HT-29 (cell line): ENCODE measurements at places on chromosomes 2 and 18.
A peak's percentile ranks its signal among the peaks of the same experiment; 100 is the strongest.

GRCh38 chr2:101341901-101342624, 33.6 kb upstream of the RNF149 start:
- DNase-seq, result peak; percentile 93

GRCh38 chr2:239035361-239035814, 187.5 kb downstream of the TWIST2 start:
- peak; percentile 44 for DNase-seq

- no peak for DNase-seq
Measured at GRCh38 chr18:79868811-79869541, 71.2 kb downstream of the KCNG2 start.

- no peak for DNase-seq
Measured at GRCh38 chr2:133624551-133624950, 56.3 kb upstream of the NCKAP5 start.

- no peak for DNase-seq
Measured at GRCh38 chr2:68093634-68094033, 30.8 kb upstream of the C1D start.

- DNase-seq, result no peak
Measured at GRCh38 chr2:5093518-5093917, 598.7 kb upstream of the SOX11 start.

DNA sequence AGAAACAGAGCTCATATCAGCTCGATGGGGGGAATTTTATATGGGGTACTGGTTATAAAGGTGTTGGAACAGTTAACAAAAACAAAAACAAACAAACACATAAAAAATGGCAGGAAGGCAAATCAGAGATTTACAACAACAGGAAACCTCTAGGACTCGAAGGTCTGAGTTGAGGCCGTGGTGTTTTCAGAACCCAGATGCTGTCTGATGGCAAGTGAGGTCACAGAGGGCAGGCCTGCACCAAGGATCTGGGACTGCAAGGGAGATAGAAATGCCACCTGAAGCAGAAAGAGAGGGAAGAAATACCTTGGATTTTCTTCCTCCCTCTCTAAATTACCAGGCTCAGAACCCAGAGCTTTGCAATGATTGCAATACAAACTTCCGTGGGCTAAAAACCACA, 429.5 kb downstream of the ZNF521 start:
- no peak for DNase-seq

- DNase-seq, result peak; percentile 12
Measured at GRCh38 chr2:16031848-16032159, 91.5 kb downstream of the MYCN start.

DNA sequence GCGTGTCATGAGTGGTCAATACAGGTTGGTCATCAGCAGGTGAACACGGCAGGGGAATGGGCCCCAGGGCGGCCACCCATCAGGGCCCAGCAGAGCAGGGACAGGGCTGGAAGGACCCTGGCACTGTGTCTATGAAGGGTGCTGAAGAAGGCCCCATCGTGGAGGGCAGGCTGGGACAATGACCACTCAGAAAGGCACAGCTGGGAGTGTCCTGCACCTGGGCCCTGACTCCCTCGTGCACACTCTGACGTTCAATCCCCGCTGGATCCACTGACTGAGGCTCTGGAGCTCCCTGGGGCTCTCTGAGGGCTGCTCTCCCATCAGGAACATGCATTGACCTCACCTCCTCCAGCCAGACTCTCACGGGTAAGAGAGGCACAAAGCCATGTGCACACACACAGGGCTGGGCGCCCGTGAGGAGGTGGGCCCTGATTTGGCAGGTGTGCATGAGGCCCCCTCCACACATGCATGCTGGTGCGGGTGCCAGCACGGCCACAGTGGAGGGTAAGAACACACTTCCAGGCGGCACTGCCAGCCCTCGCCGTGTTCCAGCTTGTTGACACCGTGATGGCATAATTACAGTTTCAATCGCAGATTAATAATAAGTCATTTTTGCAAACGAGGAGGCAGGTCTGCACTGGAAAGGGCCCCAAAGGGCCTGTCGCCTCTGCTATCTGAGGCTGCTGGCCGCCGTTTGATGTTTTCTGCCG, 58.5 kb downstream of the SMAD7 start:
- DNase-seq, result no peak

DNA sequence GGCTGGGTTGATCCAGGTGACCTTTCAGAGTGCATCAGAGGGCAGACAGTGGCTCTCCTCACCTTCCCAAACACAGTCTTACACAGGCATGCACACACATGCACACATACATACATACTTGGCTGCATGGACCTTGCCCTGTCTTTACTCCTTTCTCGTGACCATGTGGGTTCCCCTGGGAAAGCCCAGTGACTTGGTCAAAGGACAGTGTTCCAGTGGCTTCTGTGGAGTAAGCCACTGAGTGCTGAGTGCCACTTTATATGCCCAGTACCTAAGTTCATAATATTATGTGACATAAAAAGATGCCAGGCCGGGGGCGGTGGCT, 249.4 kb downstream of the MYCN start:
- DNase-seq, result no peak

DNA sequence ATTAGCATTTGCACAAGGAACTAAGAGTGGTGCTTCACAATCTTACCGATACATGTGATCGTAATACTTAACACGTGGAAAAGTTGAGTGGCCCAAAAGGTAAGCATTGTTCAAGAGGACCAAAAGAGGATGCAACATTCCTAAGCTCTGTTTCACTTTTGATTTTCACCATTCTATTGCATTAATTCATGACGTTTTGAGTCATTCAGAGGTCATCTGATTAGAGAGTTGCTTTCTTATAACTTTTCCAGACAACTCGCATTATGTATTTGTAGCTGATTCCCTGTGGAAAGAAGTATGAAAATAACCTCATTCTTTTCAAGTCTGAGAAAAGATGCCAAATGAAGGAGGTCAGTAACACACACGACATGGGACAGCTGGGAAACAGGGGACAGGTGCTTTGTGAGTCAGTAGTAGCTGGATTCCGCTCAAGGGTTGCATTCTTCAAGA, 344.4 kb downstream of the RND3 start:
- DNase-seq, result no peak

GRCh38 chr2:45176390-45176789, 167.1 kb upstream of the SIX2 start:
- no peak for DNase-seq

GRCh38 chr2:9250091-9250490, 43.5 kb downstream of the ASAP2 start:
- DNase-seq, result no peak

GRCh38 chr2:117832905-117833613, 18.6 kb downstream of the DDX18 start:
- DNase-seq, result peak; percentile 6

DNA sequence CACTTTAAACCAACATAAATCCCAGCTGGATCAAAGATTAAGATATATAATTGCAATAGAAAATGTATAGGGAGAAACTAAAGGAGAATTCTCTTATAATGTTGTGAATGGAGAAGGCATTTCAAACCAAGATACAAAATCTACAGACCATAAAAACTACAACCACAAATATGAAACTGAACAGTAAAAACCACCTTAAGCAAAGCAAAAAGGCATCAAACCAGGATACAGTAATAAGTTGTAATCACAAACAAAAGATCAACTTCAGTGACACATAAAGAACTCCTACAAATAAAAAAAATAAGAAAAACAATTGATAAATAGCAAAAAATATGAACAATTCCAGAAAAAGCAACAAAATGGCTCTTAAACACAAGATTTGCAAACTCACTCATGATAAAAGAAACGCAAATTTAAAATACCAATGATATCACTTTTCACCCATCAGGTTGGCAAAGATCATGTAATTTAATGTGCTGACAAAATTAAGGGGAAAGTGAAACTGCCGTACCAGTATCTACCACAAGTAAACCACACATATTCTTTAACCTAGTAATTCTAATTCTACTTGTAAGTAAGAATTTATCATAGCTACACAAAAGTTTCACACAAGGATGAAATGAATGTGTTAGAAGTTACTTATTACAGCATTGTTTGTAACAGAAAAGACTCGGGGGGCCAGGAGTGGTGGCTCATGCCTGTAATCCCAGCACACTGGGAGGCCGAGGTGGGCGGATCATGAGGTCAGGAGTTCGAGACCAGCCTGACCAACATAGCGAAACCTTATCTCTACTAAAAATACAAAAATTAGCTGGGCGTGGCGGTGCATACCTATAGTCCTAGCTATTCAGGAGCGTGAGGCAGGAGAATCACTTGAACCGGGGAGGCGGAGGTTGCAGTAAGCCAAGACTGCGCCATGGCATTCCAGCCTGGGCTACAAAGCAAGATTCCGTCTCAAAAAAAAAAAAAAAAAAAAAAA, 101.9 kb downstream of the USP34 start:
- no peak for DNase-seq

DNA sequence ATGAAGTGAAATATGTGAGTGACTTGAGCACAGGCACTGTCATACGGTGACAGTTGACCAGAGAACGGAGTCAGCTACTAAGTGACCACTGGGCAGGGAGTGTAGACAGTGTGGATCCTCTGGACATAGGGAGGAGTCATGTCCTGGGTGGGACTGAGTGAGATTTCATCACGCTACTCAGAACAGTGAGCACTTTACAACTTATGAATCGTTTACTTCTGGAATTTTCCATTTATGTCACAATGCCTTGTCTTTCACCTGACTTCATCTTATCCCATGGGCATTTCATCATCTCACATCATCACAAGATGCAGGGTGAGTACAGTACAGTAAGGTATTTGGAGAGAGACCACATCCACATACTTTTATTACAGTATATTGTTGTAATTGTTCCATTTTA, 29.0 kb downstream of the PTPRM start:
- DNase-seq, result no peak

- no peak for DNase-seq
Measured at GRCh38 chr2:189662669-189663226, 1.5 kb downstream of the ASNSD1 start.

- DNase-seq, result no peak
Measured at GRCh38 chr2:85780316-85781012, 26.7 kb downstream of the ATOH8 start.

GRCh38 chr2:158305501-158305900, 151.1 kb downstream of the CCDC148 start:
- DNase-seq, result no peak

DNA sequence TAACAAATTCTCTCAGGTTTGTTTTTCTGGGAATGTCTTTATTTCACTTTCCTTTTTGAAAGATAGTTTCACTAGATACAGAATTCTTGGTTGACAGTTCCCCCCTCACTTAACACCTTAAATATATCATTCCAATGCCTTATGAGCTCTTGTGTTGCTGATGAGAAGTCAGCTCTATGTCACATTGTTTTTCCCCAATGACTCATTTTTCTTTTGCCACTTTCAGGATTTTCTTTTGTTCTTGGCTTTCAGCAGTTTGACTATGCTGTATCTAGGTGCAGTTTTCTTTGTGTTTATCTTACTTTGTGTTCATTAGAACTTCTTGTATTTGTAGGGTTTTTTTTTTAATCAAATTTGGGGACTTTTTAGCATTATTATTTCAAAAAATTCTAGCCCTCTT, 5.6 kb upstream of the RALBP1 start:
- no peak for DNase-seq

GRCh38 chr2:63053081-63053888, 2.7 kb downstream of the OTX1 start:
- no peak for DNase-seq

DNA sequence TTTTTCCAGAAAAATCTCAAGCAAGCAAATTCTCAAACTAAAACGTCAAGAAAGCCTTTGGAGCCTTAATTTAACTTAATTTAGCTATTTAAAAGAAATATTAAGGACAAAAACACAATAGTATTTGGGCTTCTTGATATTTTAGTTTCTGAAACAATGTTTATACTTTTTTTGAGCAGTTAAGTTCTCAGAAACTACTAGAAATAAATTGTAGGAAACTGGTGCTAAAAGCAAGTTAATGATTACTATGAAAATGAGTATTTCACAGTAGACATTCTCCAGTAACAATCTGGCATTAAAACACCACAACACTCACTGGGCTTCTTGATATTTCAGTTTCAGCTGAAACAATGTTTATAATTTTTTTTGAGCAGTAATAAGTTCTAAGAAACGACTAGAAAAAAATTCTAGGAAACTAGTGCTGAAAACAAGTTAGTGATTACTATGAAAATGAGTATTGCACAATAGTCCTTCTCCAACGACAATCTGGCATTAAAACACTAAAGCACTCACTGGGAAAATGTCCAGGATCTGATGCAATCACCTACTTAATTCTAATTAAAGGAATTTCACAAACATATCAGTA, 45.1 kb downstream of the TRAK2 start:
- peak; percentile 79 for DNase-seq

DNA sequence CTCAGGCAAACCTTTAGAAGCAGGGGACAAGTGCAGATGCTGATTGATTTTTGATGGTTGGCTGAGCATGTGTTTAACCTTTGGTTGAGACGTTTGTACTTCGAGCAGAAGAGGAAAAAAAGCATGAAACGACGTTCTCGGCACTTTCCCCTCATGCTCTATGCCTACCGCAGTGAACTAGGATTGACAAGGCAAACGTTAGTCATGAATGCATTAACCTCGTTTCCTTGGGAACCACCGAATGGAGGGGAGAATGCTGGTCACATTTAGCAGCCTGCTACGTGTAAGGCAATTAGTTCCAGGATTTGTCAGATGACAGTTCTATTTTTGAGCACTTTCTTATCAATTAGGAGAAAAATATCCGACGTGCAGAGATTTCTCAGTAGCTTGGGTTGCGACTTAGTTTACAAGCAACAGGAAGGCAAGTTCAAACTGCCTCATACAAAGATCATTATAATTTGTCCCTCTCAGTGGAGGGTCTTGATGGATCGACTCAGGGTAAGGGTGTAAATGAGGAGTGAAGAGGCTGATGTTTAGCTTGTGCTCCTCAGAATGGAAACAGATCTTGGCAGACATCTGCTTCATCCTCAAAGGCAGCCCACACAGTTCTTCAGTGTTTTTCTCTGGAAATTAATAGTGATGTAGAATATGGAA, 47.4 kb upstream of the GPR45 start:
- DNase-seq, result no peak

- no peak for DNase-seq
Measured at GRCh38 chr18:33720133-33720532, 142.1 kb downstream of the ASXL3 start.

DNA sequence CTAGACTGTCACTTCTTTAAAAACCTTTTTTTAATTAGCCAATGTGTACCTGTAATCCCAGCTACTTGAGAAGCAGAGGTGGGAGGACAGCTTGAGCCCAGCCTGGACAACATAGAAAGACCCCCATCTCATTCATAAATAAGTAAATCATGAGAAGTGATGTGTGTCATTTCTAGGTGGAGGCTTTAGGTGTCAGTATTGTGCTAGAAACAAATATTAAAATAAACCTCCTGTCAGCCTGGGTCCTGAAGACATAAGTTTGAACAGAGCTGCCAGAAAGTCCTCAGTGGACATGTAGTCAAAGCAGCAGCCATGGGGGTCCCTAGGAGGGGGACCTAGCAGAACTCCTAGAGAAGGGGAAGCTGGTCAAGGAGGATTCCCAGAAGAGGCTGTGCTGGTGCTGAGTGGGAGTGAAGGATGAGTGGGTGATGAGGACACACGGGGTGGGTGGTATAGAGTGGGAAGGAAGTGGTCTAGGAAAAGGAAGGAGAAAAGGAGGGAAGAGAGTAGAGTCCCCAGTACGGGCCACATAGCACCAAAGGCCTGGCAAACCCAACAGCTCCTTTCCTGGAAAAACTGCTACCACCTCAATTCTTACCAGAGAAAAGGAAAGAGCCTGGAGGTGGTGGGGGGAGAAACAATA, 316.6 kb upstream of the NCKAP5 start:
- DNase-seq, result no peak
